ENCODE measurements at places on chromosomes 5 and 9.

DNA sequence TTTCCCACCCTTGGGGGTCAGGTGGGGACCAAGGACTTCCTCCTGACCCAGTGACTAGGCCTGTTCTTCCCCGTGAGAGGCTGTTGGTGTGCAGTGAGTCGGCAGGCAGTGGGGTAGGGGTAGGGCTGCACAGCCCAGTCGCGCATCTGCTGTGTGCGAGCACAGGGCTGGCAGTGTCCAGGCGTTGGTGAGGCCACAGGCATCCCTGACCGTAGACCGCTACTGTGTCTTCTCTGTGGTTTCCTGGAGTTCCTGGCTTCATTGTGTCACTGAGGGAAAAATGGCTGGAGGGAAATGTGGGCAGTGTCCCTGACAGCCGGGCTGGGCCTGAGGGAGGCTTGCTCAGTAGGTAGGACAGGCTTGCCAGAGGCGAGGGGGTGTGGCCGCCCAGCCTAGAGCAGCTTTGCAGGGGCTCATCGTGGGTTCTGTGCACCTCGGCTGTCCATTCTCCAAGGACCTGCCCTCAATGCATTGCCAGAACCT lies 95.4 kb downstream of the CACNA1B start:
- no peak for DNase-seq

DNA sequence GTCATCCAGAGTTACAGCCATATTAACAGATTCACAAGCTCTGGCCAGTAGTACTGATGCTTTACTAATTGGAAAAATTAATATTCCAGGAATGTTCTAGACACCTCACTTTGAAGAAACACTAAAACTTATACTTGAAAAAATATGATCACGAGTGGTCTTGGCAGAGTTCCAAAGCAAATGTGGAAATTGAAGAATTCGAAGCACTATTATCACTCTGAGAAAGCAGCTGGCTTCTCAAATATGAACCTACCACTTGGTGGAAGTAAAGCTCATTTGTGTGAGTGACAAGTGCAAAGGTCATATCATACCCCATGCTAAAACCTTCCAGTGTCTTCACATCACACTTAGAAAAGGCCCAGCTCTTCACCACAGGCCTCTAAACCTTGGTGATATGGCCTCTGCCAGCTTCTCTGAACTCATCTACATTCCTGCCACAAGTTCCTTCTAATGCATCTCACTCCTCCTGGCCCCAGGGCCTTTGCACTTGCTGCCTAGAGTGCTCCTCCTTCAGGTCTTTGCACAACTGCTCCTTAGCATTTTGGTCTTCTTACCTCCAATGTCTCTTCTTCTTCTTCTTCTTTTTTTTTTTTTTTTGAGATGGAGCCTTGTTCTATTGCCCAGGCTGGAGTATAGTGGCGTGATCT lies 175.7 kb upstream of the SMIM23 start:
- no peak for DNase-seq

GRCh38 chr5:180636016-180636402 lies 13.4 kb downstream of the FLT4 start:
- no peak for DNase-seq

GRCh38 chr9:21730899-21731298 lies 71.5 kb upstream of the MTAP start:
- DNase-seq, result no peak

DNA sequence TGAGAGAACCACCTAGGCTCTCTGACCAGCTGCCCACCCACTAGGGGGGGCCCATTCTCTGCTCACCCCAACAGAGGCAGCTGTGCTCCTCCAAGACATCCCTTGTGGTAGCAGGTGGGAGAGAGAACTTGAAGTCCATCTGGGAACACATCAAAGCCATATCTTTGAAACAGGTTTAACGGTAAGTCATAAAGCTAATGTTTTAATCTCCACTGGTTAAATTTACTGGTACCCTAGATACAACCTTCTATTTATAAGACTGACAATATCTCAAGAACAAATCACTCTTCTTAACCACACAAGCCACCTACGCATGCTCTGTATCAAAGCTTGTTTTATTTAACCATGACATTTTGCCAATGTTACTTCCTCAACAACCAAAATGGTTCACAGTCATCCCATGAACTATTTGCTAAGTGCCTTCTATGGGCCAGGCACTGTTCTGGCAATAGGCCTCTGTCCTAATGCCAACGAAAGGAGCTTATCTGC lies 20.4 kb downstream of the AUH start:
- no peak for DNase-seq

GRCh38 chr9:90773617-90774016 lies 28.0 kb upstream of the SYK start:
- DNase-seq, result no peak

DNA sequence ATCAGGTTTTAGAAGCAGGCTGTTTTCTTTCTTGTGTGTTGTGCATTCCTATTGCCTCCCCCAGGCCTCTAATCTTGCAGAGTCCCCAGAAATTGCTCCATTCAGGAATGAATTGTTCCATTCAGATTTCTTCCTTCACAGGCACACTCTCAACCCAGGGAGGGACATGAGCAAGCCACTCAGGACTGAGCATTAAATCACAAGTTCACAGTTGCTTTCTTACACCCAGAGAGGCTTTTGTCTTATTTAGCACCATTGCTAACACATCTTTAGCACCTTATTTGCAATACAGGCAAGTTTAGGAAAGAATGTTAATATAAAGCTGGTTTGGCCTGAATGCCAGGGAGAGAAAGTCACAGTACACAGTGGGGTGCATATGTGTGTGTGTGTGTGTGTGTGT lies 221.4 kb downstream of the RAB3C start:
- no peak for DNase-seq

DNA sequence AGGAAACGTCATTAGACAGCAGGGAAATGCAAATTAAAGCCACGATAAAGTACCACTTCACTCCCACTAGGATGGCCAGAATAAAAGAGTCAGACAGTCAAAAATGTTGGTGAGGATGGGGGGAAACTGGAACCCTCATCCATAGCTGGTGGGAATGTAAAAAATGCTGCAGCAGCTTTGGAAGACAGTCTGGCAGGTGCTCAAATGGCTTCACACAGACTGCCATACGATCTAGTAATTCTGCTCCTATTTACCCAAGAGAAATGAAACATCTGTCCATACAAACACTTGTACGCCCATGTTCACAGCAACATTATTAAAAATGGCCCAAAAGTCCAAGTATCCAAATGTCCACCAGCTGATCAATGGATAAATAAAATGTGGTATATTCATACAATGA lies 158.9 kb upstream of the PHYKPL start:
- no peak for DNase-seq

- no peak for DNase-seq
Measured at GRCh38 chr5:80034962-80035821, at the start of gene THBS4. THBS4 (plus strand) TSS chr5:80035348; CDS start chr5:80035538, 190 bp downstream.

DNA sequence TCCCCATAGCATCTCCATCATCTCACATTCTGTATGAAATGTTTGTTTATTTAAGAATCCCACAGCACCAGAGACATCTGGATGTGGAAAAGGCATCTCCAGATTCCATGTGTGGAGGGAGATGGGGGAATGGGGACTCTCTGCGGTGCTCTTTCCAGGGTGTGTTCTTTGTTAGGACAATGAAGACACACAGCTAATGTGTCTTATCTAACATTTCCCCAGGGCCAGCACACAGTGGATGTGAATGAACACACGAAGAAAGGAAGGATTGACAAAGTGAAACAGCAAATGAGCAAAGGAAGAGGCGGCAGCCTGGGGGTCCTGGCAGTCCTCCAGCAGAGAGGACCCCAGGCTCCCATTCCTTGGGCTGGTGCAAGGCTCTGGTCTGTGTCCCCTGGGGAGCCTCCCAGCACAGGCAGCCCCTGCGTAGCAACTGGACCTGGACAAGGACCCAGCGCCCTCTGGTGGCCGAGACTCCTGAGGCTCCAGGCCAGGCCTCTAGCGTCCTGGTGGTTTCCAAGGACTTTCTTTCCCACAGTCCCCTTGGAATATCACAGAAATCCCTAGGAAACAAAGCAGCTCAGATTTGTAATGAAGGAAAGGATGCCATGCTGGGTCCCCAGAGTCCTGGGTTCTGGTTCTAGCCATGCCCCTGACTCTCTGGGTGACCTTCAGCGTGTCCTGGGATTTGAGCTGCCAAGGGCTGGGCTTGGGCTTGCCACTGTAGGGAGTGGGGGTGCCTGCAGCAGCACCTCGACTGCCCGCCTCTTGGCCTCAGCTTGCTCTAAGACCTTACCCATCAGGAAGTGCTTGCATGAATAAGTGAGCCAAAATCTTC lies 3.5 kb upstream of the PDLIM7 start:
- DNase-seq, result peak; percentile 84

- no peak for DNase-seq
Measured at GRCh38 chr9:135905380-135906258, 1.7 kb downstream of the CAMSAP1 start.

DNA sequence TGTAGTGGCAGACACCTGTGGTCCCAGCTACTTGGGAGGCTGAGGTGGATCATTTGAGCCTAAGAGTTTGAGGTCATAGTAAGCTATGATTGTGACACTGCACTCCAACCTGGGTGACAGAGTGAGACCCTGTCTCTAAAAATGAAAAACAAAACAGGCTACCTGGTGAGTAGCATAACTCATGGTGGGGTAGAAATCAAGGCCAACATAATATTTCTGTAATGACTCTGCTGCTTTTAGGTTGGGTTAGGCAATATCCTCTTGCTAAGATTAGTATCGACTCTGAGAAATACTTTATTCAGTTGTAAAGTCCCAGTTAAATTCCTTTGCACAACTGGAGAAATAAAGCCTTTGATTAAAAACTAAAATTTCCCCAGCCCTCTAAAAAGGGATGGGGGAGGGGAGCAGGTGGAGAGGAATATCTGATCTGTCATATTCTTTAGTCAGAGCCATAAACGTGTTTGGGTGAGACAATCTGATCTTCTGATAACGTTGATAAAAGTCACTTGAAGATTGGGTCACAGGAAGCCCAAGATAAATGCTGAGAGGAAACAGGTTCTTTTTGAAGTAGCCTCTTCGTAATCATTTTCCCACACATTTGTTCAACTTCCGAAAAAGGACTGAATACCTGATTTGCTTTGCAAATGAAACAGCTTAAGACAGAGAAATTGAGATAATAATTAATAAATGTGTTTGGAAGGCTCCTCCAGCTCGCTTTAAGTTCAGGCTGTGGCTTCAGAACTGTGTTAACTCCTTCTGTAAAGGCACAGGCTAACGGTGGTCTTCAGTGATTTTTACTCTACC lies 14.9 kb downstream of the IL4 start:
- DNase-seq, result no peak

DNA sequence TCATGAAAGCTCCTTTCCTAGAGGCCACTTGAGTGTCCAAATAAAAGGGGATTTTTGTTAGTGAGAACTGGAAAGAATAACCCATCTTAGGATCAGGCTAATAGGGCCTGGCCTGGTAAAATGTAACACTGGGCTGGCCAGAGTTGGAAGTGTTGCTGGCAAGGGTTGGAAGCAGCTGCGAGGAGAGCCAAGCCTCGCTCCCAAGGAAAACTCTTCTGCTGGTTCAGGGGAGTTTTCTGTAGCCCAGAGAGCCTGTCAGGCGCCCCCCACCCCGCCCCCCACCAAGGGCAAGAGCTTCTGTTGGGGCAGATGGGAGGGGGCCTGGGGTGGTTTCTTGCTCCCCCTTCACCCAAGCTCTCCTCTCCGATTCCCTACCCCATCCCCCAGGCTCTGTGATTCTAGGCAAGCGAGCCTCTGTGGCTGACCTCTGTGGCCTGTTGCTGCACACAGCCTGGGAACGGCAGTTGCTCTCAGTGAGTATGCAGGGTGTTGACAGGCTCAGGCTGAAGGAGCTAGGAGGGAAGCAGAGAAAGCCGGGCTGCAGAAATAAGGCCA lies 547.8 kb downstream of the CCDC171 start:
- DNase-seq, result no peak

- DNase-seq, result peak; percentile 5
Measured at GRCh38 chr9:123834218-123834888, 95.6 kb downstream of the DENND1A start.

GRCh38 chr9:93058355-93059010 lies at the start of gene SUSD3:
SUSD3 (plus strand) TSS chr9:93058701; CDS start chr9:93058743, 42 bp downstream.
- no peak for DNase-seq

GRCh38 chr5:177089127-177089526 lies 2.4 kb downstream of the FGFR4 start:
- DNase-seq, result no peak

GRCh38 chr9:32832346-32832745 lies 49.0 kb downstream of the TMEM215 start:
- DNase-seq, result no peak

GRCh38 chr5:37645707-37646106 lies 194.1 kb downstream of the GDNF start:
- no peak for DNase-seq

DNA sequence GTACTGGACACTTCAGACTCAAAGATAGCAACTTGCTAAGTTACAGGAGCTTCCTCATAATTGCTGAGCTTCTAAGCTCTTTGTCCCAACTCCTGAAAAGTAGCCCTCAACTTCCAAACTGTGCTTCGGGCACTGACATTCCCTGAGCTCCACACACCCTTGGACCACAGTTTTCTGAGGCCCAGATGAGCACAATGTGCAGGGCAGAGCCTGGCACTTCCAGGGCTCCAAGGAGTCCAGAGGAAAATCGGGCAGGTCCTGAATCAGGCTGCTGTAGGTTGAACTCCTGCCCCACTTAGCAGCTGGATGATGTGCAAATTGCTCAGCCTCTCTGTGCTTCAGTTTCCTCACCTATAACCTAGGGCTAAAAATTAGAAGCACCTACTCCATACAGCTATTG lies 54.6 kb upstream of the KCNIP1 start:
- no peak for DNase-seq

GRCh38 chr5:33321026-33321425 lies 119.7 kb upstream of the TARS1 start:
- no peak for DNase-seq

DNA sequence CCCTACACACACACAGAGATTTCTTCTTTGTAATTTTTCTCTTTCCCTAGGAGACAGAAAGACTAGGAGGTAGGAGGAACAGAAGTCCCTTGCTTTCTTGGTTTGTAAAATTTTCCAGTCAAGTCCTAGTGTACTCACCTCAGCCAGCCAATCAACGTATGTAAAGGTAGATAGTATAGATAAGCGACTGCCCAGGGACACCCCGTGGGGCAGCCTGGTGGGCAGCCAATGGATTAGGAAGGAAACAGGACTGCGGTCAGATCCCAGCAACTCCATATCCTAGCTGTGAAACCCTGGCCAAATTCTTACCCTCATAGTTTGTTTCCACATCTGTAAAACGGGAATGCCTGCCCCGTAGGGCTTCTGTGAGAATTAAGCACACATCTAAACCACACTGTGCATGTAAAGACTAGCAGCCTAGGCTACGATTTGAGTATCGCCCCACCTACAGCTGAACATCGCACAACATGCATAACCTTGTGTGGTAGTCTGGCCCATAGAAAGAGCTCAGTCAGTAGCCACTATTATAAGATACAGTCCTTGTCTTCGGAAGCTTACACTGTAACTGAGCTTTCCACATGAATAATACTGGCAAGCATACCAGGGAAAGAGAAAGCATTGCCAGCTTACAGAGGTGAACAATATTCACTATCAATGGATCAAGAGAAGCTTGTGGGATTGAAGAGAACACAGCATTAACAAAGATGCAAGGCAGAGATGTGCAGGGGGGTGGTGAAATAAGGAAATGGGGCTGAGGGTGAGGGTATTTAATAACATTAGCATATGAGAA lies 353.4 kb upstream of the PANK3 start:
- DNase-seq, result no peak

GRCh38 chr5:2007878-2008501 lies 125.3 kb upstream of the IRX4 start:
- no peak for DNase-seq
